ENCODE measurements at places on chromosomes 2 and 18.

- peak; percentile 28 for DNase-seq
Observed at GRCh38 chr2:235936493-235936892, 231.7 kb downstream of the GBX2 start.

GRCh38 chr2:11998626-11999378 lies 252.4 kb downstream of the LPIN1 start:
- no peak for DNase-seq

- DNase-seq, result no peak
Observed at GRCh38 chr2:230043461-230043860, 25.3 kb downstream of the SLC16A14 start.

GRCh38 chr2:16031848-16032159 lies 91.5 kb downstream of the MYCN start:
- DNase-seq, result no peak

Data from RCC 7860 (cell line).